Stimulated activated CD4-positive, alpha-beta T cell treated with anti-CD3 and anti-CD28 coated beads, Interleukin-15, amount 100 ng/mL, for 48 hours (primary cell): ENCODE measurements at places on chromosomes 5 and 9.

- DNase-seq, result no peak
Measured at GRCh38 chr9:95516734-95517558, at the start of gene PTCH1. TSS of gene PTCH1 (minus strand) at chr9:95516971.

- DNase-seq, result no peak
Measured at GRCh38 chr9:6079386-6079785, 64.0 kb upstream of the RANBP6 start.

DNA sequence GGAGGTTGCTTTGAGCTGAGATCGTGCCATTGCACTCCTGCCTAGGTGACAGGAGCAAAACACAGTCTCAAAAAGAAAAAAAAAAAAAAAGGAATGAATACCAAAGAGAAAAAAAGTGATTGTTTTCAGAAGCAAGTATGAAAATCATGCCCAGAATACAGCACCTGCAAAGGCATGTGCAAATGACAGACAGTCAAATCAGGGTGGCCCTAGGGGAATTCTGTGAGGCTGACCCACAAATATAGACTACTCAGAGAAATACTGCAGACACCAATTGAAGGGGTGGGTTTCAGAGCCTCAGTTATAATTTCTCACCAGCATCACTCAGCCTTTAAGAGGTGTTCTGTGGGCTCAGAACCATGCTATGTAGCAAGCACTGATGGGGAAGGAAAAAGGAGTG is 28.6 kb downstream of the DCAF12 start:
- DNase-seq, result no peak

- DNase-seq, result no peak
Measured at GRCh38 chr5:73130811-73131210, 10.4 kb downstream of the TMEM171 start.

DNA sequence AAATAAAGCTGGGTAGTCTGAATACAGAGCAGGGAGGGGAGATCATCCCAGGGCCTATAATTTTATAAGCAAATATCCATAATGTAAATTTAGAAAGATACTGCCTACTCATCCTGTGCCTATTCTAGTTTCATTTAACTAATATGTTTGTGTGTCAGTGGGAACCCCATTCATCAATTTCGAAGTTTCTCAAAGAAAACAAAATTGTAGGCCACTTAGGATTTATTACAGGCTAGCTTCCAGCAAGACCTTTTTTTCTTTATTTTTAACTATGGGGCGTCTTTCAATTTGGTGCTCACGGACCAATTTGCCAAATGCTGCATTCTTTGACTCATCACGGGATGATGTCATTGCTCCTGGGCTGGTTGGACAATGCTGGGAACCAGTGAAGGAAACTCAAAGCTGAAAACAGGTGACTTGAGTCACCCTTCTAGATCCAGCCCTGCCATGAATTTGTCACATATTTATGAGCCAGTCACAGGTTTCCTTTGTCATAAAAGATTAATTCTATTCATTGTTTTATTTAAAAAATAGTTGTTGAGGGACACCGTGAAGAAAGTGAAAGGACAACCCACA is 13.4 kb downstream of the PCSK5 start:
- no peak for DNase-seq

GRCh38 chr9:31776471-31776870 is 608.0 kb upstream of the ACO1 start:
- no peak for DNase-seq

DNA sequence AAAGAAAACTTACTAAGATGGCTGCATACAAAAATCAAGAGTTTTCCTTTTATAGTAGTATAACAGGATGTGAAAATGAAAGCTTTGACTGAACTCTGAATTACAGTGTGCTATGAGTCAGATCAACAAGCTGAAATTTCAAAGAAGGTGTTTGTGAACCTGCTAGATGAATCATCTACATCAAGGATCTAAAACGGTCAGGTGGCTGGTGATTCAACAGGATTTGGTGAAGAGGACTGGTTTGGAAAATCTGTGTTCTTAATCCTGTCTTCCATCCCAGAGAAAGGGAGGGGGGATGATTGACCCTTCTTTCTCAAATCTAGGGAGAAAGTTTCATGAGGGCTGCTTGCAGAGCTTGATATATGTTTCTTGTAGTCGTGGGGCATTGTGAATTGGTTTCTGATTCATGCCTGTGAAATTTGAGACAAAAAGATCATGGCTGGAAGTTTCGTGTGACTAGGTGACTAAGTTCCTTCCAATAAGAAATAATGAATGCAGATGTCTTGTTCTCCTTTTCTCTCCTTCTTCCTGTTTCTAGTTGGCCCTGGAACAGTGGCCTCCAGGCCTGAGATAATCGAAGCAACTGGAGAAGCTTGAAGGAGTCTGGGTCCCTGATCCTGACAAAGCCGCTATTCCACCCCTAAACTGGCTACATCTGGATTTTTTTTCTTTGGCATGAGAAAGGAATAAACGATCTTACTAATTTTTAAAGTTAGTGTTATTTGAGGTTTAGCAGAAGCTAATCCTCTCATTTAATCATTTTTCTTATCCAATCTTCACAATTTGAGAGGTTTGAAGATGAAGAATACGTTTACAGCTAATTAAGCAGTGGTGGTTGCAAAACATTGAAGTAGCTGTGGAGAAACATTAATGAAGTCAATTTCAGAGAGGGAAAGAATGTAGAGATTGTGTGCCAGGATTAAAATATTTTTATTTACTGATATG is 67.2 kb downstream of the MRPS30 start:
- DNase-seq, result peak; percentile 7

- DNase-seq, result no peak
Measured at GRCh38 chr9:131915181-131915580, 164.5 kb downstream of the MED27 start.

GRCh38 chr5:32339198-32339597 is 26.5 kb upstream of the MTMR12 start:
- DNase-seq, result no peak

GRCh38 chr5:120088836-120089235 is 375.3 kb upstream of the PRR16 start:
- no peak for DNase-seq

- no peak for DNase-seq
Measured at GRCh38 chr5:33537240-33537639, 96.5 kb downstream of the TARS1 start.

DNA sequence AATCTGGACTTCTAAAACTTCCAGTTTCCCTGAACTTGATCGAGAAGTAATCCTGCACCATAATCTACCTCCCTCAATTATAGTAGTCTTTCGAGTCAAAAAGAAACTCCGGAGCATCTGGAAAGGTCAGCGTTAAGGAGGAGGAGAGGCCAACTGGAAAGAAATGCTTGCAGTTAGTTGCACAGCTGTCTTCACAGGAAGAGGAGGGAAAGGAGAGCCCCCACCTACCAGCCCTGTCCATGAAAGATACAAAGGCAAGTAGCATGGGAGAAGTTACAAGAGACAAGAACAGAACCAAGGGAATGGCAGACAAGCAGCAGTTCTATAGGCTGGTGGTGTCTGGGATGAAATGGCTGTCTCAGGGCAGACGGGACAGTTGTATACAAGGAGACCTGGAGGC is 170.6 kb downstream of the RAB3C start:
- no peak for DNase-seq

DNA sequence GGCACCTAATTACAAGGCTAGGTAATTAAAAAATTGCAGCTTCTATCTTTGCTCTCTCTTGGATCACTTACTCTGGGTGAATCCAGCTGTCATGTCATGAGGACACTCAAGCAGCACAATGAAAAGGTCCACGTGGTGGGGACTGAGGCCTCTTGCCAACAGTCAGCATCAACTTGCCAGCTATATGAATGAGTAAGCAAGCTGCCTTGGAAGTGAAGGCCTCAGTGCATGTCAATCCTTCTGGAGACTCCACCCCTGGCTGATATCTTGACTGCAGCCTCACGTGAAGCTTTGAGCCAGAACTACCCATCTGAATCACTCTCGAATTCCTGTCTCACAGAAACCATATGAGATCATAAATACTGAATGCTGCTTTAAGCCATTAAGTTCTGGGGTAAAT is 140.5 kb downstream of the SNX18 start:
- no peak for DNase-seq

GRCh38 chr9:112810696-112811490 is 60.3 kb downstream of the SNX30 start:
- DNase-seq, result no peak

DNA sequence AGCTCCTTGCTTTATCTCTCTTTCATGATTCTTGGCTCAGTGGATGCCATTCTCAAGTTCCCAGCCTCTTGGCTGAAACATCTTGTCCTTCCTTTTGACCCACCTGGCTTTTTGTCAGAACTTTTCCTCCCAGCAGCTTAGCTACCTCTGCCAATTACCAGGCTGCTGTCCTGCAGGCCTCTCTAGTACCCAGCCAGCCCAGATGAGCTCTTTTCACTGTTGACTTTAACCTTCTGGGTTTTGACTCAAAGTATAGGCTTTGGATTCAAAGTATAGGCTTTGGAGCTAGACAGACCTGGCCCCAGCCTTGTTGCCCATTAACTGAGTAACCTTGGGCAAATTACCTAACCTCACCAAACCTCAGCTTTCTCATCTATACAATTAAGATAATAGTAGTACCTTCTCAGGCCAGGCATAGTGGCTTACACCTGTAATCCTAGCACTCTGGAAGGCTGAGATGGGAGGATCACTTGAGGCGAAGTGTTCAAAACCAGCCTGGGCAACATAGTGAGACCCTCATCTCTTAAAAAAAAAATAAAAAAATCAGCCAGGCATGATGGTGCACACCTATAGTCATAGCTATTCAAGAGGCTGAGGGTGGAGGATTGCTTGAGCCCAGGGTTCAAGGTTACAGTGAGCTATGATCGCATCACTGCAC is 6.6 kb upstream of the TMEFF1 start:
- no peak for DNase-seq

- DNase-seq, result no peak
Measured at GRCh38 chr9:74901001-74901400, 13.3 kb upstream of the TRPM6 start.

- DNase-seq, result no peak
Measured at GRCh38 chr9:116817762-116818161, 130.7 kb downstream of the TRIM32 start.

DNA sequence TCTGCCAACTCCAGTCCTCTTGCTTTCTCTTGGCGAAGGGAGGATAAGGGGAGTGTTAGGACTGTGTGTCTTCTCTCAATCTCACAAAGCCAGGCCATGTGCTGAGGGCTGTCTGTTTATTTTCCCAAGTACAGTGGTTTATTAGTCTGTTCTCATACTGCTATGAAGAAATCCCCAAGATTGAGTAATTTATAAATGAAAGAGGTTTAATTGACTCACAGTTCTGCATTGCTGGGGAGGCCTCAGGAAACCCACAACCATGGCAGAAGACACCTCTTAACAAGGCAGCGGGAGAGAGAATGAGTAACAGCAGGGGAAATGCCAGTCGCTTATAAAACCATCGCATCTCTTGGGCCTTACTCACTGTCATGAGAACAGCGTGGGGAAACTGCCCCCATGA is 36.2 kb upstream of the CKS2 start:
- DNase-seq, result peak; percentile 32

GRCh38 chr9:93059011-93059714 is 662 bp downstream of the SUSD3 start:
- DNase-seq, result no peak

- DNase-seq, result no peak
Measured at GRCh38 chr5:56375011-56375410, 141.9 kb upstream of the ANKRD55 start.

DNA sequence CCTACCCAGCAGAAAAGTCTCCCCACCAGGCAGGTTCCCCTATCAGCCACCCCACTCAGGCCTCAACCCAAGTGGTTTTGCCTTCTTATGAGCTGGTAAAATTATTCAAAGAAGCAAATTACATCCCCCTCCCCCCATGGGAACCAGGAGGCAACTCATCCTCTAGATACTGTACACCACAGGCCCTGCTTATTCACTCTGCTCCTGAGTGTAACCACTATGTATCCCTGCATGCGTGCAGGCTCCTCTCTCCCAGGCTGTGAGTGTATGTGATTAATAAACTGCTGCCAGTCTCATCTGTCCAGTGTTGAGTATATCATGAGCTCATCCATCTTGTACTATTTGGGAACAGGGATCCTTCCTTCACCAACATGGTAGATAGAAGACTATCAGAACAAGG is 8.6 kb downstream of the KCTD16 start:
- DNase-seq, result no peak
